Vagina (tissue), 2 donors: ENCODE measurements at places on chromosomes 5 and 9. TPM values are rescaled to one million over a fixed set of nuclear protein-coding genes. Genes with fewer than 3 reads are reported as not detected.

Gene LCN10
- total RNA-seq = 8.3 TPM

Gene SMIM32
- not detected for total RNA-seq

Gene TEX48
- not detected for total RNA-seq

Gene CD72
- 5.6 TPM for total RNA-seq

Gene MAMDC2
- total RNA-seq = 38.5 TPM

Gene INSL4
- total RNA-seq = not detected

DNA sequence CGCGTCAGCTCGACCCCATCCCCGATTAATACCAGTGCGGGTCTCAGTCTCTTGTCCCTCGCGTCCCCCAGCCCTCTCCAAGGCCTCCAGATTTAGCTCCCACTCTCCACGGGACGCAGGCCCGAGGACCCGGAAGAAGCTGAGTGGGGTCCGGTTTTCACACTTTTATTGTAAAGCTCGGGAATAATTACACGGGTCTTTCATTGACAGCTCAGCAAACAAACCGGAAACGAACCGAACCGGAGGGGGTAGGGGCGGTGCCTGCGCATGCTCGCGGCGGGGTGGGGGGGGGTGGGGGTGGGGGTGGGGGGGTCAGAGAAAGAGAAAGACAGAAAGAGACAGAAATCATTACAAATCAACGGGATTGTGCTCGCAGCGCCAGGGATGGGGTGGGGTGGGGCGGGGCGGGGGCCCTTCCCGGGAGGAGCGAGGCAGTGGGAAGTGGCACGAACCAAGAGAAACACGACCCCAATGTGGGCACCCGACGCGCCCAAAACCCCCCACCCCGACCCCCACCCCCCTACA, 27.9 kb downstream of the PCDH1 start:
- DNase-seq = no peak

- no peak for DNase-seq
Measured at GRCh38 chr9:110745676-110746075, 77.1 kb downstream of the MUSK start.

DNA sequence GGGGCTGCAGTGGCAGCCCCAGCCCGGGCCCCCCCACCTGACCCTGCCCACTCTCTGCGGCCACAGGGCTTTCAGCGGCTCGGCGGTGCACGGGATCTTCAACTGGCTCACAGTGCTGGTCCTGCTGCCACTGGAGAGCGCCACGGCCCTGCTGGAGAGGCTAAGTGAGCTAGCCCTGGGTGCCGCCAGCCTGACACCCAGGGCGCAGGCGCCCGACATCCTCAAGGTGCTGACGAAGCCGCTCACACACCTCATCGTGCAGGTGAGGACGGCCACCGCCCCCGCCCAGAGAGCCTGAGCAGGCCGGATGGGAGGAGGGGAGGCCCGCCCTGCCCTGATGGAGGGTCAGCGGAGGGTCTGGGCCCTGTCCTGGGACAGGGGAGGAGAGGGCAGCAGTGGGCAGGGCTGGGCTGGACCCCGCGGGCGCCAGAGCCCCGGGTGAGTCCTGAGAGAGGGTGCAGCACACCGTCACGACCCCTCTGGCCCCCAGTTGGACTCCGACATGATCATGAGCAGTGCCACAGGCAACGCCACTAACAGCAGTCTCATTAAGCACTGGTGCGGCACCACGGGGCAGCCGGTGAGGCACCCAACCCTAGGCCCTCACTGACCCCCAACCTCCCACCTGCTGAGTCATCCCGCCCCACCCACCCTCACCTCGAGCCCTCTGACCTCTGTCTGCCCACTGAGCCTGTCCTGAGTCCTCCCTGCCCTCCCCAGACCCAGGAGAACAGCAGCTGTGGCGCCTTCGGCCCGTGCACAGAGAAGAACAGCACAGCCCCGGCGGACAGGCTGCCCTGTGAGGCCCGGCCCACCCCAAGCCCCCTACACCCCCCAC, 2.7 kb downstream of the SLC34A3 start:
- no peak for DNase-seq

- no peak for DNase-seq
Measured at GRCh38 chr5:79243224-79243623, 7.3 kb downstream of the JMY start.

DNA sequence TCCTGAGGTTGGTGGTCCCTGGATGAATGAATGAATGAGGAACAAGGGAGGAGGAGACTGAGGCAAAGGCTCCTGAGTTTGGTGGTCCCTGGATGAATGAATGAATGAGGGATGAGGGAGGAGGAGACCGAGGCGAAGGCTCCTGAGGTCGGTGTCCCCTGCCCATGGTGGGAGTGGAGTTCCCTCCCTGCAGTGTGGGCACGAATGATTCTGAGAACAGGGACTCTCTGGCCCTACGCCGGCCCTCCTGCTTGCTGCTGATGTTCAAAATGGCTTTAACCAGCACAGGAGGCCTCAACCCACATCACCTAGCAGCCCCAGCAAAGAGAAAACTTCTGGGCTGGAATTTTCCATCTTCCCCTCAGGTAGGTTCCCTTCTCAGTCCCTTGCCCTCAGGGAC, 377.8 kb downstream of the IRX2 start:
- peak; percentile 72 for DNase-seq

DNA sequence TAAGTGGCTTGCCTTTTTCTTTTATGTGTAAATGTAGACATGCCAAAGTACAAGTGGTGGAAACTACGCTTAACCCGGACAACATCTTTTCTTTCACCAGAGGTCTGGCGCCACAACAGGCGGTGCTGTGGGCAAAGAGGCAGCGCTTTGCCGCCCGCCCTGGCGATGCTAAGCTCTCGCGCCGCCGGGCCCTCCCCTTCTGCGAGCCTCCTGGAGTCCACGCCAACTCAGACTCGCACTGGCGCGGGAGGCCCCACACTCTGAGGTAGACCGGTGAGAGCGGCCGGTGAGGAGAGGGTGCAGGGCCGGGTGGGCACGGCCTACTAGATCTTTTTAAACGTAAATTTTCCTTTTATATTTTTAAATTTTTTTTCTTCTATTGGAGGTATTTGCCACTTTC, 2253.1 kb upstream of the C9orf72 start:
- DNase-seq = no peak

GRCh38 chr9:129472651-129473102, 148.2 kb downstream of the C9orf50 start:
- DNase-seq = no peak

DNA sequence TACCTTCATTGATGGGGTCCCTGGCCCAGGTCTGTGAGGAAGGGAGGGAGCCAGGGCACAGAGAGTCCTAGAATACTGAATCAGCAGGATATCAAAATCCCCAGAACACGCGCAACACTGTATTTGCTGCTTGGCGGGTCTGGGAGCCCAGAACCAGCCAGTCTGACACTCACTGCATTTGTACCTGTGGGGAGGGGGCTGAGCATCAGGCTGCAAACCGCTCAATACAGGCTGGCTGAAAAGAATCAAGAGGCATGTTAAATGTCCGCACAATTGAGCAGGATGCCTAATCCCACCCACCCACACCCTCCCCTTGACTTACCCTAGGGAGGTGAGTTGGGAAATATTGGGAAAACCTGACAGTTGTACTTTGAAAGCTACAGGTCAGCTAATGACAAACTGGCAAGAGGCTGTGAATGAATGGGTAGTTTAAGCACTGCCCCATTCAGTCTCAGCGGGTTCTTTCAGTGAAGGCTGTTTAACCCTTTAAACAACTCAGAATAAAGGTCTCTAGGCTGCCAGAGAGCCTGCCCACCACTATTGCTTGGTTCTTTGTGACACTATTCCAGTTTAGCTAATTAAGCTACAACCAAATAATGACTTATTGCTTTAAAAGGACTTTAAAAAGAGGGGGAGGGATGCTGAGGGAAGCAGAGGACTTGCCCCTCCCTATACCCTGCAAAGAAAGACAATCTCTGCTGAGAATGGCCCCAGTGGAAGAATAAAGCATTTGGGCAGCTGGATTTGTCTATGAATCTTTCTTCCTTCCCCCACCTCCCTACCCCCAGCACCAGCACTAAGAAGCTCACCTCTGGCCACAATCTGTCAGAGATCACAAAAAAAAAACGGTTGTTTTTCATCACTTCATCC, 5.0 kb downstream of the SPRY4 start:
- no peak for DNase-seq

DNA sequence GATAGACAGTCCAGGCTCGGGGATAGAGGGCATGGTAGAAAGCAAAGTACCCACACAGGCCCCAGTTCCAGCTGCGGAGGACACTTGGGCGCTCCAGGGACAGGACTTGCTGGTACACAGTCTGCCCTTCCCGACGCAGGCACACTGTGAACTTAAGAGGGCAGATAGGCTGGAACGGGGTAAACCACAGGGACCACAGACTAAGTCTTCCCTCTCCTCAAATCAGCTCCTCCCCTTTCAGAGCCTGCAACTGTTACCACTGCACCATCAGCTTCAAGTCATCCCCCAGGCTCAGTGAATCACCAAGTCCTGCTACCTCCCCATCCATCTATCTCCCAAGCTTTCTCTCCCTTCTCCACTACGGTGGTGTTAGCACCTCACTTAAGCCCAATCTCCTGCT, 7.3 kb downstream of the GBA2 start:
- no peak for DNase-seq

DNA sequence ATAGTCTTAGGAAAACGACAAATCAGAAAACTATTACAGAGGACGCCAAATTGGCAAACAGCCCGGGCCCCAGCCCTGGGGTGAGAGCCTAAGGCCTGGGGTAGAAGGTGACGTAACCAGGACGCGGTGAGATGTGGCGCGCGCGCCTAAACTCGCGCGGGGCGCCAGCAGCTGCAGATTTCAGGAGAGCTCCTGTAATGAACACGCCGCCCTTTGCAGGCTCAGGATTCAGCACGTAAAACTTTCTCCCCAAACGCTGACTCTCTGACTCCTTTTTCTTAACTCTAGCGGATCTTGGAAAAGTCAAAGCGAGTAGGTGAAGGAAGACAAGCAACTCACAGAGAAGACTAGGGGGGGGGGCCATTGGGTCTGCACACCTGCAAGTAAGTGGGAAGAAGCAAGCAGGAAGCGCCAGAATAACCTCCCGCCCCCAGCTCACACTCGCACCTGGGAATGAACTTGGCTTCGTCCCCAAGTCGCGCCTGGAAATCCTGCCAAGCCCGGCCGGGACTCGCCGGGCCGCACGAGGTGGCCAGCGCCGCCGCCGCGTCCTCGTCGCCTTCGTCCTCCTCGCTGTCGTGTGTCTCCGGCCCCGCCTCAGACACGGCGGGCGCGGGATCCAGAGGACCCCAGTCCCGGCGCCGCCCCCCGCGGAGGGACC, 822 bp downstream of the RASEF start:
- DNase-seq = no peak

DNA sequence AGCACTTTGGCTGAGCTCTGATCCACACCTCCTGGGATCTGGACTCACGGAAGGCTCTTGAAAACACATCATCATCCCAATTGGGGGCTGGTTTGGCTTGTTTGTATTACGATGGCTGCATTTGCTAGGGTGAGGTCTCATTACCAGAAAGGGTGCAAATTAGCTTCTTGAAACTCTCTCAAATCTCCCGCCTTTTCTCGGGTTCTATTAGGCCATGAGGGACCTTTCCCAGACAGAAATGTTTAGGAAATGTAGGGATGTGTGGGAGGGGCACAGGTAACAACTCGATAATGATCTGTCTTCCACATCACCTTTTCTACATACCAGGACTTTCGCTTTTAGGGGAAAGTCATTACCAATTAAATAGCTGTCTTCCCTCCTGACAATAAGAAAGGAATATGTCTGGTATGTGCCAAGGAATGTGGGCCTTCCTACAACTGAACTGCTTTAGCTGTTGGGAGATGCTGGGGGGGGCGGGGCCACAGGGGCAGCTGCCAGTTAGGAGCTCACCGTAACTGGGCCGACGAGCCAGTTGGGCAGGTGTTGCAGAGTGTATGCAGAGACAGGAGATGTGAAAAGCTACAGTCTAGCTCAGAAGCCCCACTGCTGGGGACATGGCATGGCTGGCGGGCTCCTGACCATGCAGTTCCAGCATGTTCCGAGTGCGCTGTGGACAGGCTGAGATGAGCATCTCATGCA, 71.2 kb downstream of the AK8 start:
- DNase-seq = peak; percentile 60

DNA sequence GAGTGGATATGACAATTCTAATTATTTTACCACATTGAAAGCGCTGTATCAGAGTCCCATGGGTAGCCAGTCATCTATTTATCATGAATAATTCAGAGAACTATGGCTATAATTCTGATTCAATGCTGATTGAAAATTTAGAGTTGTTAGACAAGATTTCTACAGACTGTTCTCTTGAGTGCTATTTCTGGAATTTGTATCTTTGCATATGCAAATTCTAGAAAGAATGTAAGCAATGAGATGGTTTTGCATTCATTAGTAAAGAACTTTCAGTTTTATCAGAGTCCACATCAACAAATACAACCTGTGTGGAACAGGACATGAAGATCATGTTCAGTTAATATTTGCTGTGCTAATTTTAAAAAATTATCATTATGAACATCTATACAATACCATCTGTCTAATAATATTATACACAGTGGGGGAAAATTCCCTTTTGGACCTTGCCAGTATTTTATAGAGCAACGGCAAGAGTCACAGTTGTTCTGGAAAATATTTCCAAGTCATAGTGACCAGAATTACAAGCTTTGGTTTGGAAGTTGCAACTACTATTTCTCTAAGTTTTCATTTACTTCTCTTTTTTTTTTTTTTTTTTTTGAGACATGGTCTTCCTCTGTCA, 372.7 kb upstream of the PTGER4 start:
- DNase-seq = no peak

DNA sequence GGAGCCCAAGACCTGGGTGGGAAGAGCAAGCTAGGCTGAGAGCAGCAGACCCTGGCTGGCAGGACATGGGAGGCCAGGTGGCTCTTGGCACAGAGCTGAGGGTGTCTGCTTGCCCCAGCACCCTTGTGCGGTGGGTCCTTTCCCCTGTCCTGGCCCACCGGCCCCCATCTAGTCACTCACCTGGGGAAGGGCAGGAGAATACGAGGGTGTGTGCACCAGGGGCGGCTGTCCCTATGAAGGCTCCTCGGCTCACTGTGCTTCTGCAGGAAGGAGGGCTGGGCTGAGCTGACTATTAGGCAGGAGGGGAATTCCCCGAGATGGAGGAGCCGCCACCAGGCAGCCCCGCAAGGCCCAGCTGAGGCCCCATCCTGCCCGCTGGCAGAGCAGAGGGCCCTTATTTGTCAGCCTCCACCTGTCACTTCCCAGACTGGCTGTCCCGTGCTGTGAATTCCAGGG, 6.1 kb upstream of the TNIP1 start:
- DNase-seq = no peak

- DNase-seq = no peak
Measured at GRCh38 chr5:94057655-94058054, 316.3 kb upstream of the POU5F2 start.

GRCh38 chr9:5436441-5436840, 1.3 kb downstream of the PLGRKT start:
- DNase-seq = no peak

- peak; percentile 55 for DNase-seq
Measured at GRCh38 chr9:114060070-114060469, 18.0 kb downstream of the AMBP start.
